Amygdala (tissue), 56 donors: ENCODE measurements at places on chromosomes 5 and 9.
A peak's percentile ranks its signal among the peaks of the same experiment; 100 is the strongest.

- no peak for DNase-seq
These were observed 72.0 kb upstream of the CKMT2 start for GRCh38 chr5:81161012-81161601.

GRCh38 chr9:129946246-129946995 is 96.6 kb downstream of the FNBP1 start:
- DNase-seq = no peak

GRCh38 chr9:35604578-35605350 is at the start of gene TESK1:
TSS of gene TESK1 (plus strand) at chr9:35605262. CDS start at chr9:35605620, 358 bp downstream.
- DNase-seq = peak; percentile 57

GRCh38 chr5:128632264-128632663 is 94.2 kb upstream of the FBN2 start:
- DNase-seq = no peak

GRCh38 chr5:76223696-76224095 is 140.5 kb downstream of the SV2C start:
- DNase-seq = no peak
